ENCODE measurements at places on chromosomes 1 and 21.

GRCh38 chr1:224106568-224107281 is 7.2 kb upstream of the FBXO28 start:
- DNase-seq: no peak

DNA sequence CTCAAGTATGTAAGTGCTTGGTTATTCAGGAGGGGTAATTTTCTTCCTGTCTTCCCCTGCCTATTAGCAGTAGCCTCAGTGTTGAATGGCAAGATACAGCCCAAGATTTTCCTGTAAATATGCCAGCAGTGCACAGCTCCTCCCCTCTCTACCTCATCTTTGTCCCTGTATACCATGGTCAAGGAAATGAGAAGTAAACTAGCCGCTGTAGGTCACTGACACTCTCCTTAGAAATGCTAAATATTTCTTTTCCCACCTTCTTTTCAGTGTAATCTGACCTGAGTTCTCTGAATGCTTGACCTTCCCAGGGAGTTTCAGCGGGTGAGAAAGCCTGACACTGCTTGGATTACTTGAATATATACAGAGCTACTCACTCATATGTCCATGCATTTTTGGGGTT is 84.1 kb upstream of the ZNF326 start:
- no peak for DNase-seq

GRCh38 chr1:206430031-206430983 is 40.0 kb upstream of the IKBKE start:
- no peak for DNase-seq

GRCh38 chr1:226135709-226136108 is 50.8 kb downstream of the ACBD3 start:
- DNase-seq: no peak

GRCh38 chr1:89088572-89088971 is 23.6 kb upstream of the GBP1 start:
- DNase-seq: no peak

Data from activated CD4-positive, alpha-beta T cell treated with anti-CD3 and anti-CD28 coated beads, Interleukin-2, amount 50 U/mL, for 24 hours (primary cell).